ENCODE measurements at places on chromosomes 4 and X. TPM values are rescaled to one million over a fixed set of nuclear protein-coding genes. Genes with fewer than 3 reads are reported as not detected.

GRCh38 chr4:38967260-38968095 is 64.7 kb downstream of the TMEM156 start:
- ATAC-seq = no peak

GRCh38 chrX:22025751-22026150 is 6.4 kb upstream of the PHEX start:
- no peak for ATAC-seq

DNA sequence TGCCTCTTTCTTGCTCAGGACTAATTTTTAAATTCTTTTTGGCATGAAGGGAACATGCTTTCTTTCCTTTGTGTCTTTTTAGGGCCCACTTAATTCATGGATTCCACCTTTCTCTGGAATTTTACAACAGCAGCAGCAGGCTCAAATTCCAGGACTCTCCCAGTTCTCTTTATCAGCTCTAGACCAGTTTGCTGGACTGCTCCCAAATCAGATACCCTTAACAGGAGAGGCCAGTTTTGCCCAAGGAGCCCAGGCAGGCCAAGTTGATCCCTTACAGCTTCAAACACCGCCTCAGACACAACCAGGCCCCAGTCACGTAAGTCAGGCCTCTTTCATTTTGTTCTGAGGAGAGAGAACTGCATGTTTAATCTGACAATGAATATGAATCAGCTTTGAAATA is 2.3 kb downstream of the ODAM start:
- ATAC-seq = no peak

GRCh38 chr4:115780835-115781234 is 667.4 kb upstream of the NDST4 start:
- no peak for ATAC-seq

GRCh38 chr4:62531731-62532130 is 1331.6 kb downstream of the ADGRL3 start:
- ATAC-seq = no peak

CABS1 gene
- total RNA-seq = not detected

PPID gene
- total RNA-seq = 12.0 TPM

GRCh38 chrX:116417968-116418367 is 18.4 kb upstream of the SLC6A14 start:
- ATAC-seq = peak; percentile 73

NPY5R gene
- total RNA-seq = not detected
